Renal cortical epithelial cell (primary cell): ENCODE measurements at places on chromosomes 6 and 20. TPM values are rescaled to one million over a fixed set of nuclear protein-coding genes. Genes with fewer than 3 reads are reported as not detected.
A peak's percentile ranks its signal among the peaks of the same experiment; 100 is the strongest.

The SH3BGRL2 gene
- 10.7 and 11.6 TPM in 2 replicates for total RNA-seq

The EYA4 gene
- 0.17 and 1.1 TPM in 2 replicates for total RNA-seq

The CCDC170 gene
- 0.17 and 0.25 TPM in 2 replicates for total RNA-seq

The ULBP2 gene
- total RNA-seq, result 8.2 and 14.4 TPM in 2 replicates

The SMIM28 gene
- total RNA-seq, result not detected in 2 replicates

The PAK5 gene
- not detected in 2 replicates for total RNA-seq

The AIF1 gene
- not detected in 2 replicates for total RNA-seq

DNA sequence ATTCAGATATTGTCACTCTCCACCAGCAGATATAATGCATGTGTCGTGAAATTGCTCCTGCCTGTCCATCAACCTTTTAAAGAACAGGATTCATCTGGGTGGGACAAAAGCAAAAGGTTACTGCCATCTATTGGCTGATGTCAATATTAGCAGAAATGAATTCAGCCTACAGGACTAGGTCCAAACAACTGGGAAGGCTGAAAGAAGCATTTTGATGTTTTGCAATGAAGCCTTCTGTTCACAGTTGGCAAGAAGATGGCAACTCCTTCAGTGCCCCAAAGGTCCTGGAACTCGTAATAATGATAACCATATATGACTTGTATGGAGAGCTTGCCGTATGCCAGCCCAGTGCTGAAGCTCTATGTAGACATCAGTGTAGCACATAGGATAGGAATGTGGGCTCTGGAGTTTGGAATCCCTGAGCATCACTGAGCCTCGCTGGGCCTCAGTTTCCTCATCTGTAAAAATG lies 7.5 kb downstream of the BCAS1 start:
- DNase-seq, result peak; percentile 75

DNA sequence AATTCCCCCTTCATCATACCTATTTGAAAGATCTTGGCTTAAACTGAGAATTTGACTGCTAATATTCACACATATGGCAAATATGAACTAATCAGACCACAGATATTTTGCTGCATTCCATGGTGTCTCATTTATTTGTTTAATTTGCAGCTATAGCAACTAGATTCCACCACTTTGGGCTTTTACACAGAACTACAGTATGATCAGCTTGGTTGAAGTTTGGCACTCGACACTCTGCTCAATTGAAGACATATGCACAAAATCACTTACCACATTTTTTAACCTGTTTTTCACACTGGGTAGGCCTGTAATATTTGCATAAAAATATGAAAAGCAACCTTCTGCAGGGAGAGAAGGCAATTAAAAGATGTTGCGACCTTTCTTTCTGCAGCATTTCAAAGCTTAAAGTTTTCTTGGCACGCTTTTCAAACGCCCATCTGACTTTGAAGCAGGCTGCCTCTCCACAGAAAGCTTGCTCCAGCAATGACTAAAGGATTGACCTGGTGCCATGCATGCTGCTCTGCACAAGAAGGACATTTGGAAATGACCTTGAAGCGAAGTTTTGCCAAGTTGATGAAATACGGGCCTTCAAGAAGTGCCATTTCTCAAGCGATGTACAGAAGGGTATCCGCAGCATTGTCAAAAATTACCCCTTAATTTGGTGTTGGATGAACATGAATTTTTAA lies 126.7 kb downstream of the AIG1 start:
- peak; percentile 21 for DNase-seq

- DNase-seq, result peak; percentile 83
These were observed 15.9 kb upstream of the ADGRF1 start for GRCh38 chr6:47057830-47058540.

- DNase-seq, result no peak
These were observed 1.3 kb downstream of the SLA2 start for GRCh38 chr20:36644706-36645095.

DNA sequence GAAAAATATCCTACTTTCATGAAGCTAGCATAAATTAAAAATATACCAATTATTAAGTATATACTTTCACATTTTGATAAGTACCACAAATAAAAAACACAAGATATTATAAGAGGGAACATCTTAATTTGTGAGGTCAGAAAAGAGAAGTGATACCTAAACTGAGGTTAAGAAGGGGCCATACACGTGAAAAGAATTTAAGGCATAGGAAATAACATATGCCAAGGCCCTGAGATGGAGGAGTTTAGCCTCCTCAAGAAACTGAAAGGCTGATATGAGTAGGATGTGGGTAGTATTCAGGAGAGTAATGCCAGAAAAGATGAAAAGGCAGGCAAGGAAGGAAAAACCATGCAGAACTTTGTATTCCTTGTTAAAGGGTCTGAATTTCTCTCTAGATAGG lies 116.6 kb upstream of the HTR1E start:
- DNase-seq, result no peak

- no peak for DNase-seq
These were observed 18.2 kb downstream of the MAP7 start for GRCh38 chr6:136532030-136532429.

- DNase-seq, result no peak
These were observed 19.4 kb downstream of the RAB5IF start for GRCh38 chr20:36624944-36625324.

- DNase-seq, result peak; percentile 18
These were observed 56.0 kb downstream of the OTOR start for GRCh38 chr20:16803965-16804792.

DNA sequence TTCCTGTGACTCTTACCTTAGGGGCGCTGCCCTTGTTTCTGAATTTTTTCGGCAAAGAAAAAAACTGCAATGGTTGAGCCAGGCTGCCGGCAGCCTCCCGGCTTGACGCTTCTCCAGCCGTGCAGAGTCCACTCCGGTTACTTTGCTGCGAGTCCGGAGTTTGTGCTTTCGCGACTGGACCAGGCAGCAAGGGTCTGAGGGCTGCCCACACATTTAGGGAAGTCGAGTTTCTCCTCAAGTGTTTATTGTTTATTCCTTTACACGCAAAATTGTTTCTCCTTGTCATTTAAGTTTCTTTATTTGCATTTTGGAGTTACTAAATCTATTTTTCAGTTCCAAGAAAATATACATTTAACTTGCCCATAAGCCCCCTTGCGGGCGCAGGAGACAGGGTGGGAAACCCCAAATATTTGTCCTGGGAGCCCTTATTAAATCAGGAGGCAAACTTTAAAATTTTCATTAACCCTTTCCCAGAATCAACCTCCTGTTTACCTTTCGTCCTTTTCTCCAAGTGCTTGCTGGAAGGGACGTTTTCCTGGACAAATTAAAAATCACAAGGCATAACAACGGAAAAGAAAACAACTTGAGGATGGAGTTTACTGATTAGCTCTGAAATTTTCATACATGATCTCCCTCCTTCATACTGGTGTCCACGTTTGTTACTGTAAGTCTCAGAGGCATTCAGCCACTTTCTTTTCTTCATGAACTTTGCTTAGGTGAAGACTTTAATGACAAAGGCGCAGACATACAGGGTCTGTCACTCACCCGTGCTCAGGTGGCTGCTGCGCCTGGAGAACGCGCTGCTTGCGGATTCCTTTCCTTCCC lies 1.7 kb upstream of the PDE10A start:
- no peak for DNase-seq

- DNase-seq, result no peak
These were observed 184.8 kb downstream of the GRIK2 start for GRCh38 chr6:101578306-101578705.
